Neuronal stem cell (in vitro differentiated cells): ENCODE measurements at places on chromosomes 2 and 18.
A peak's percentile ranks its signal among the peaks of the same experiment; 100 is the strongest.

GRCh38 chr18:59272891-59273758, at the start of gene RAX:
TSS of gene RAX (minus strand) at chr18:59273454. CDS start at chr18:59273206, 248 bp downstream.
- peaks cover 11% of the 10 kb centered on the region for H3K36me3 ChIP-seq
- no peaks in the 10 kb centered on the region for H3K27me3 ChIP-seq
- peaks cover 20% of the 10 kb centered on the region for H3K4me1 ChIP-seq
- H3K4me3 ChIP-seq: no peak within 1 kb of the TSS
- peak; percentile 91 for DNase-seq
- H3K27ac ChIP-seq: no peak within 1 kb of the TSS

GRCh38 chr2:160730296-160730995, 236.8 kb upstream of the RBMS1 start:
- H3K27me3 ChIP-seq: no peaks in the 10 kb centered on the region
- no peak overlapping the region for H3K4me3 ChIP-seq
- no peak for DNase-seq
- H3K36me3 ChIP-seq: no peaks in the 10 kb centered on the region

- H3K27ac ChIP-seq: no peak overlapping the region
- no peak for DNase-seq
- no peak overlapping the region for H3K4me3 ChIP-seq
- H3K27me3 ChIP-seq: no peaks in the 10 kb centered on the region
- peaks cover 10% of the 10 kb centered on the region for H3K4me1 ChIP-seq
These were observed 72.5 kb upstream of the SMAD2 start for GRCh38 chr18:48002933-48003365.

GRCh38 chr2:106932644-106933043, 46.7 kb upstream of the ST6GAL2 start:
- no peaks in the 10 kb centered on the region for H3K36me3 ChIP-seq
- no peak for DNase-seq
- H3K4me3 ChIP-seq: no peak overlapping the region
- H3K4me1 ChIP-seq: no peaks in the 10 kb centered on the region

DNA sequence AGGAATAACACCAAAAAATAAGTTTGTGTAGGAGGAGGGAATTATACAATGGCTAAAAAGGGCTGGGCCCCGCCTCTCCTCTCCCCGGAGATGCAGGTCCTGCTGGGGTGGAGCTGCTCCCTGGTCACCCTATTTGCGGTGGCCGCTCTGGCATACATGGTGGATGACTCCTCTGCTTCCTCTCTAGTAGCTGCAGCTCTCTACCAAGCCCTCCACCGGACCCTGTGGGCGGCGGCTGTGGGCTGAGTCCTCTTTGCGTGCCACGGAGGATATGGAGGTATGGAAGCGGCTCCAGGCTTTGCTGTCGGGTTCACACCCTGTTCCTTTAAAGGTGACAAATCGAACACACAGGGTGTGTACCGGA, 77.1 kb upstream of the SEC11C start:
- H3K27ac ChIP-seq: no peak overlapping the region
- H3K4me3 ChIP-seq: no peak overlapping the region
- no peaks in the 10 kb centered on the region for H3K4me1 ChIP-seq
- H3K27me3 ChIP-seq: no peaks in the 10 kb centered on the region
- H3K36me3 ChIP-seq: no peaks in the 10 kb centered on the region
- DNase-seq: no peak

- DNase-seq: peak; percentile 6
- H3K27ac ChIP-seq: no peak overlapping the region
- no peak overlapping the region for H3K4me3 ChIP-seq
- H3K4me1 ChIP-seq: no peaks in the 10 kb centered on the region
- no peaks in the 10 kb centered on the region for H3K36me3 ChIP-seq
These were observed 146.4 kb downstream of the FTCDNL1 start for GRCh38 chr2:199704358-199705238.

DNA sequence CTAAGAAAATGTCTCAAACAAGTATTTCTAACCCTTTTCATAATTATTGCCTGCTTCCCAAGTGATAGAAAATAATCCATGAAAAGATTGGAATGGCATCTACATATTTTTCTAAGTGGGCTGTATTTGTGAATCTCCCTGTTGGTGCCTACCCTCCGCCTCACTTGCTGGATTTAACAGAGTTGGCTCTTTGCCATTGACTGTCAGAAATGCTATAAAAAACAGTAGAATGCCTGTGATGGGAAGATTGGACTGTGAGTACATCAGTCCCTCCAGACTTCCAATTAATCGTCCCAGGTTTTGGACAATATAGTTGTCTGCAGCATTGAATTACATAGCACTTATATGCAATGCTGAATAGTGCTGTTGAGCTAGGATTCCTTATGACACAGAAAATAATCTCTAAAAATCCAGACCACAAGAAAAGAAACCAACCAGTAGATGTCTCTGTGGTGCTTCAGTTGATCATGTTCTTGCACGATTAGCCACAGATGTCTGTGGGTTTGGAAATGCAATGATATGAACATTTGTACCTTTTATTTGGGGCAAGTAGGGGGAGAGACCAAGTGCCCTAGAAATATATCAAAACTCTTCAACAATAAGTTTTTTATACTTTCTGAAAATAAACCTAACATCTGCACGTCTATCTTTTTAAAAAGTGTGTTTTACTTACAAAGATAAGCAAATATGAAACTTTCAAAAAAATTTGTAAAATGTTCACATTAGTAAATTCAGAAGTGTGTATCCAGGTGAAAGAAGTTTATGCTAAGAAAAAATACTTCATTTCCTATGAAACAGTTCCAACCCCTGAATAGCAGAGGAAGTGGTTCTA, 88.5 kb downstream of the DYNAP start:
- no peaks in the 10 kb centered on the region for H3K27me3 ChIP-seq
- H3K4me3 ChIP-seq: no peak overlapping the region
- H3K4me1 ChIP-seq: peaks cover 1% of the 10 kb centered on the region
- peak; percentile 32 for DNase-seq
- H3K27ac ChIP-seq: no peak overlapping the region

- H3K4me1 ChIP-seq: no peaks in the 10 kb centered on the region
- no peak for DNase-seq
- H3K27ac ChIP-seq: no peak overlapping the region
- no peaks in the 10 kb centered on the region for H3K27me3 ChIP-seq
These were observed 448.9 kb upstream of the SLC14A2 start for GRCh38 chr18:45166341-45166835.

GRCh38 chr2:27145682-27146081, 3.1 kb upstream of the TCF23 start:
- H3K4me1 ChIP-seq: no peaks in the 10 kb centered on the region
- no peaks in the 10 kb centered on the region for H3K27me3 ChIP-seq
- no peak overlapping the region for H3K27ac ChIP-seq
- no peak for DNase-seq

DNA sequence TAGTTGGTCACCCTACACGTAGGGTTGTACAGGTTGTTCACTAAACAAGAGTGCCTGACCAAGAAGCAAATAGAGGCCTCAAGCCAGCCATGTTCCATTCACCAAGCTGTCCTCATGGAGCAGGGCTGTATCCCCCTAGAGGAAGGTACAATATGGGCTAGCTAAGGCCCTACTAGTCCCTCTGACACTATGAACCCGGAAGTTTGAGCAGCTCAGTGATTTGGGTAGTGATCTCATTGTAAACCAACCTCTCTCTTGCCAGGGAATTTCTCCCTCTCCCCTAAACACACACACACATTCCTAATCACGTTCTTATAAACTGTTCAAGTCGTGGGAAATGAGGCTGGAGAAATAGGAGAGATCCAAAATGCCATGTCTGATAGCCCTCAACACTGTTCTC, 6.7 kb upstream of the CYS1 start:
- H3K36me3 ChIP-seq: no peaks in the 10 kb centered on the region
- DNase-seq: no peak
- no peaks in the 10 kb centered on the region for H3K4me1 ChIP-seq
- H3K4me3 ChIP-seq: no peak overlapping the region
- no peak overlapping the region for H3K27ac ChIP-seq
- peaks cover 2% of the 10 kb centered on the region for H3K27me3 ChIP-seq

- H3K27ac ChIP-seq: no peak overlapping the region
- no peak overlapping the region for H3K4me3 ChIP-seq
- no peaks in the 10 kb centered on the region for H3K4me1 ChIP-seq
- no peaks in the 10 kb centered on the region for H3K27me3 ChIP-seq
- no peak for DNase-seq
These were observed 108.5 kb downstream of the VWC2L start for GRCh38 chr2:214519258-214519818.

DNA sequence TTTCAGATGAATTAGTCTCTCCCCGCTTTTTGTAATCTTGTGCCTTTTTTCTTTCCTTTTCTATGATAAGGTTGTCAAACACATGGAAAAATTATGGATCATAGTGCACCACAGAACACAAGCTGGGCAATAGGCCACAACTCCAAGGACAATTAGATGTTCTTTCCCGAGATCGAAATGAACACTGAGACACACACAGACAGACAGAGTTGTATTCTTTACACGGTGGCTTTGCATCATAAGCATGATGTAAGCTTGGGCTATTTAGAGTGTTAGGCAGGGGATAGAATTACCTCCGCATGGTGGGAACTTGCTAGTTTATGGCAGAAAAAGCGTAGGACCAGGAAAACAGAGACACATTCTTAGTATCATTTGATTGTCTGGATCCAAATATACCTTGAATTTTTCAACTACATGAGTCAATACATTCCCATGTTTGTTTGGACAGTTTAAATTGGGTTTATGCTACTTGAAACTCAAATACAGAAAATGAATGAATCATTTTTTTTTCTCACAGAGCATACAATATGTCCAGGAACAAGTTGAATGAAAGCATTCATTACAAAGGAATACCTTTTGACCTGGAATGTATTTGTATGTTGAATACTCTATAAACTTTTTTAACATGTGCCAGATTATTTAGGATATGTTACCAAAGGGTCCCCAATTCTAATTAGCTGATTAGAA, 1611.5 kb upstream of the TMEFF2 start:
- no peaks in the 10 kb centered on the region for H3K36me3 ChIP-seq
- H3K4me1 ChIP-seq: no peaks in the 10 kb centered on the region
- no peak overlapping the region for H3K27ac ChIP-seq

GRCh38 chr2:70639841-70640436, 86.3 kb upstream of the TGFA start:
- no peaks in the 10 kb centered on the region for H3K36me3 ChIP-seq
- no peaks in the 10 kb centered on the region for H3K27me3 ChIP-seq
- no peak overlapping the region for H3K4me3 ChIP-seq
- H3K4me1 ChIP-seq: no peaks in the 10 kb centered on the region

GRCh38 chr2:52314231-52314630, 1282.3 kb upstream of the NRXN1 start:
- no peak overlapping the region for H3K27ac ChIP-seq
- H3K4me3 ChIP-seq: no peak overlapping the region
- DNase-seq: no peak
- H3K4me1 ChIP-seq: peaks cover 2% of the 10 kb centered on the region

GRCh38 chr2:13106302-13106701, 389.6 kb downstream of the TRIB2 start:
- H3K4me3 ChIP-seq: no peak overlapping the region
- no peak for DNase-seq
- no peaks in the 10 kb centered on the region for H3K27me3 ChIP-seq
- no peaks in the 10 kb centered on the region for H3K36me3 ChIP-seq
- no peak overlapping the region for H3K27ac ChIP-seq

GRCh38 chr2:171158790-171159371, 1.8 kb downstream of the TLK1 start:
- H3K27ac ChIP-seq: no peak overlapping the region
- no peaks in the 10 kb centered on the region for H3K4me1 ChIP-seq
- H3K36me3 ChIP-seq: no peaks in the 10 kb centered on the region
- no peaks in the 10 kb centered on the region for H3K27me3 ChIP-seq
- peak overlapping the region; percentile 78 for H3K4me3 ChIP-seq

DNA sequence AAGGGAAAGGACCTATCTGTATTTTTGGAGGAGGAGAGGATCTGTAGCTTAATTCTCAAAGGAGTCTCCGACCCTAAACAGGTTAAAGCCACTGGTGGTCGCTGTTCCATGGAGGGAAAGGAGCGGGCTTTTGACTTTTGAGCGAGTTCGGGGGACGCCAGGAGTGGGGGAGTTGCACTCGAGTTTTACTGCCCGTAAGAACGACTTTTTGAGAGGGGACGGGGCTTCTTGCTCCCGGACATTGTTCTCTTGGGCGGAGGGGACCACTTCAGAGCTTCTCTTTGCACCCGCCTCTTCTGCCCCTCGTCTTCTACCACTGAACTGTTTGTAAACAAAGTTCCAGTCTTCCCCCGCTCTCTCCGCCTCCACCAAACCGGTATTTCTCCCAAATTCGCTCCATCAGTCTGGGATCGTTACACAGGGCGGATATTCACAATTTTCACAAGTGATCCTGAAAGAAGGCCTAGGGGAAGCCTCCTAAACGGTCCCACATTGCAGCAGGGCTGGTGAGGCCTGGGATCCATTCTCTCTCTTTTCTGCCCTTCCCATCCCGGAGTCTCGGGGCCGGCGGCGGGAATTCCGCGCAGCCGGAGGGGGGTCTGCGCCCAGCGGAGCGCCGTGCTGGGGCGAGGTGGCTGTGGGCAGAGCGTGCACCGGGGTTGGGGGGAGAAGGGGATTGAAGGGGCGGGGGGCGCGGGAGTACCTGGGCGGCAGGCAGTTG, 6.6 kb downstream of the DLX2 start:
- no peaks in the 10 kb centered on the region for H3K36me3 ChIP-seq
- DNase-seq: peak; percentile 41
- peaks cover 95% of the 10 kb centered on the region for H3K27me3 ChIP-seq
- H3K4me1 ChIP-seq: peaks cover 21% of the 10 kb centered on the region

DNA sequence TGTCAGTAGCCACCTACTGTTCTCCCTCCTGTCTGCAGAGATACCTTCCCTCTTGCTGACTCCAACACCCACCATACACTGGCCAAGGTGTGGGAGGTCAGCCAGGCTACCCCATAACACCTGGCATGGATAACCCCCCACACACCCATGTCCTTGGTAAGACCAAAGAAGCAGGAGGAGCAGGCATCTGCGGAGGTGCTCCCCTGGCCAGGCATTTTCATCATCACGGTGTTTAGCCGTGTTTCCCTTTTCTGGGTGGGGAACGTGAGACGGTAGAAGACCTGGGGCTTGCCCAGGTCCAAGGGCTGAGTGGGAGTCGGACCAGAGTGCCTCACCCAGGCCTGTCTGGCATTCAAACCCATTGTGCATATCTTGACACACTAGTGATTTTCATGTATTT, 150.3 kb downstream of the SMAD7 start:
- H3K4me3 ChIP-seq: no peak overlapping the region
- H3K36me3 ChIP-seq: no peaks in the 10 kb centered on the region
- peaks cover 4% of the 10 kb centered on the region for H3K4me1 ChIP-seq

DNA sequence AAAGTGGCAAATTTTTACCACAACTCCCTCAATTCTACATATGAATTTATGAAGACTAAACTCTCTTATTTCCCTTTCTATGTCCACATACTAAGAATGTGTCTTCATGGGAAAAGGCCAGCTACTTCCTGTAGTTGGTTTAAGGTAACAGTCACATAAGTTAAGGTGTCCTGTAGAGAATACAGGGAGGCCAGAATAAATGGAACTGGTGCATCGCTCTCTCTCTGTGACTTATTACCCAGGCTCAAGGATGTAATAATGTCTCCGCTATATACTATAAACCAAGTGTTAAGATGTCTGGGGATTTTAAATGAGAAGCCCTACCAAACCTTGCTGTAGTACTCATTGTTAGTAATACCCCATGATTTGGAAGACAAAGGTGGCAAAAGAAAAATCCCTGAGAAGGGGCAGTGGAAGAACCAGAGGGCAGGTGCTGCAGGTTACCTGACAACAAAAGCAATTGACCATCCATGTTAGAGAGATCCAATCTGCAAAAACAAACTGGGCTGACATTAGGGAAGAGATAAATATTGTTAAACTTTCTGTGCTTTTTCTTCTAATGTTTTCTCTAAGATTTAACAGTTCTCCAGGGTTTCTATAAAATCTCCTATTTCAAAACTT, 372.8 kb downstream of the TMX3 start:
- no peak for DNase-seq
- no peaks in the 10 kb centered on the region for H3K27me3 ChIP-seq
